Endothelial cell of coronary artery (primary cell): ENCODE measurements at places on chromosomes 1 and 21. TPM values are rescaled to one million over a fixed set of nuclear protein-coding genes. Genes with fewer than 3 reads are reported as not detected.

Gene TMEM82
- total RNA-seq: not detected in 2 replicates

Gene TRAF3IP3
- not detected in 2 replicates for total RNA-seq

Gene CD1E
- not detected in 2 replicates for total RNA-seq

Gene SPOCD1
- total RNA-seq: 33.4 and 49.5 TPM in 2 replicates

Gene SLAMF1
- total RNA-seq: not detected in 2 replicates

Gene NOS1AP
- total RNA-seq: 0.66 and 0.81 TPM in 2 replicates

Gene G0S2
- 14.4 and 23.2 TPM in 2 replicates for total RNA-seq

Gene NUP210L
- 0.09 TPM in 2 replicates for total RNA-seq

Gene CAP1
- total RNA-seq: 458 and 534 TPM in 2 replicates

Gene SLC39A1
- 75.8 and 90.5 TPM in 2 replicates for total RNA-seq

Gene POLR3GL
- 11.2 and 13.2 TPM in 2 replicates for total RNA-seq

Gene SPRR2B
- total RNA-seq: not detected in 2 replicates

Gene CACNA1S
- not detected in 2 replicates for total RNA-seq

Gene FMO5
- total RNA-seq: 0.45 and 0.47 TPM in 2 replicates

Gene PDC
- not detected in 2 replicates for total RNA-seq

Gene ATP5PF
- total RNA-seq: 49.4 and 55.7 TPM in 2 replicates

Gene PLPPR4
- total RNA-seq: not detected in 2 replicates

Gene SELL
- 0.56 and 2.1 TPM in 2 replicates for total RNA-seq

Gene SLC45A1
- 0.54 and 1.5 TPM in 2 replicates for total RNA-seq

Gene S100A5
- total RNA-seq: not detected in 2 replicates
